ENCODE measurements at places on chromosomes 11 and 22.

- DNase-seq: no peak
Measured at GRCh38 chr22:42560381-42560780, 6.6 kb downstream of the SERHL2 start.

GRCh38 chr11:74826901-74827300 is 78.3 kb downstream of the RNF169 start:
- DNase-seq: no peak

- no peak for DNase-seq
Measured at GRCh38 chr11:1473011-1473628, 13.5 kb downstream of the MOB2 start.

GRCh38 chr11:16902182-16902581 is 112.0 kb downstream of the PLEKHA7 start:
- peak; percentile 92 for DNase-seq

DNA sequence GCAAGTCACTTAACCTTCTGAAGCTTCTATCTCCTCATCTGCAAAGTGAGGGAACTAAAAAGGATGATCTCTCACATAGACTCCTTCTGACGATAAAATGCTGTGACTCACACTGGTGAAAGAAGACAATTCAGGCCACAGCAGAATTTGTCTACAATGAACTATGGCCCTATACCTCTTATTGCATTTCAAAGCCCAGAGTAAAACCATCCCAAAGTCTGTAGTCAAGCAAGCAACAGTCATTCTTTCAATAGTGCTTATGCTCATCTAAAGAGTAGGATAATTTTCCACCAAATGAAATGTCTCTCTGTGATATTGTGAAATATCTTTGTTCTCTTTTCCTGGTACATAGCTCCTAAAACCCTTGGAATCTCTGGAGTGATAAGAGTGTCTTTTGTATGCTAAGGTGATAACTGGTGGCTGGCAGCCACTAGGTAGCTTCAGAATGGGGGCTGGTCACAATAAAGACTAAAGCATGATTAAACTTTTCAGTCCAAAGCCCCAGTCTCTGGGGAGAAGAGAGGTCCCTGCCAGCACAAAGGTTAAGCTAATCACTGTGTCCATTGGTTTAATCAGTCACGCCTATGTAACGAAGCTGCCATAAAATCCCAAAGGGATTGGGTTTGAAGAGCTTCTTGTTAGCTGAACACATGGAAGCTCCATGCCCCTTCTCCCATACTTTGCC is 30.8 kb downstream of the SYTL2 start:
- DNase-seq: no peak

GRCh38 chr22:45640941-45641621 is 30.6 kb upstream of the ATXN10 start:
- no peak for DNase-seq
